ENCODE measurements at places on chromosomes 13 and 19. TPM values are rescaled to one million over a fixed set of nuclear protein-coding genes. Genes with fewer than 3 reads are reported as not detected.
A peak's percentile ranks its signal among the peaks of the same experiment; 100 is the strongest.

DNA sequence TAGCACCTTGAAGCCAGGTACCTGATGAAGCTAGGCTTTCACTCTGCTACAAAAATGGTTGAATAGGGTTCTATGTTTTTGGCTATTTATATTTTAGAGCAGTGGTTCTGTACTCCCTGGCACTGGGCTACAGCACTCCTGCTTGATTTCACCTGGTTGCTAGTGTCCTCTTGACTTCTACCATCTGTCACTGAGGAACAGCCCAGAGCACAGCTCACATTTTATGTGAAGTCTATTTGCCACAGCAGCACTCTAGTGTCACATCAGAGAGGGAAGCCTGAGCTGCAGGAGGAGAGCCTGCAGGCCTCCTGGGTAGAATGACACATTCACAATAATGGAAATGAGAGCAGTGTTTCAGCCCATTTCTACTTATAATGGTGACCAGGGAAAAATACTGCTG is 184.2 kb downstream of the ZNF486 start:
- no peak for DNase-seq

DNA sequence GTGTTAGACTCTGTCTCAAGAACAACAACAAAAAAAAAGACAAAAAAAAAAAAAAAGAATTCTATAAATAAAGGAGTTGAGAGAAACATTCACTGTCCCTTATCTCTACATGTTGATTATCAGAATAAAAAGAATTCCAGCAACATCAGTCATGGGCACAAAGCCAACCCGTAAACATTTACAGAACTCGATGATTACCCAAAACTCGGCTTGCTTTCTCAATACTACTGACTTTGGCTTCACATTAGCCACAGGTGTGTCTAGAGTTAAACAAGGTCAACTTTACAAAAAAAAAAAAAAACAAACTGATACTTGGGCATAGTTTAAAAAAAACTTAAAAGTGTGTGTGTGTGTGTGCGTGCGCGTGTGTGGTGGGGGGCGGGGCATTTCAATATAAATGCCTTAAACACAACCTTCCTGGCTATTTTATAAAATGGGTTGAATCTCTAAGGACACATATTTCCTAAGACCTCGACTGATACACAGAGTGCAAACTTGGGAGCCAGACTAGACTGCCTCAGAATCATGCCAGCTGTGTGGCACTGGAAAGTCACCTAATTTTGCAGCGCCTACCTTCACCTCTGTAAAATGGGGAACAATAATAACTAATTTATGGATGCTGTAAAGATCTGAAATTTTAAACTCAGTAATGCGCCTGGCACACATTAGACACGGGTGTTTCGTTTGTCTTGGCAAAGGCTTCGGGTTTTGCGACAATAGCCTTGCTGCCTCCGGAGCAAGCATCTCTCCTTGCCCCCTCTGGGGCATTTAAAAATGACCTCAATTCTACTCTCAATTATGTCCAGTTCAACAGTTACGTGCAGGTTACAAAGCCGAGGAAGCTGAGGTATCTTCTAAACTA is 922 bp downstream of the EBPL start:
- peak; percentile 69 for DNase-seq

Gene LHB
- not detected for total RNA-seq

Gene LIM2
- total RNA-seq, result not detected

DNA sequence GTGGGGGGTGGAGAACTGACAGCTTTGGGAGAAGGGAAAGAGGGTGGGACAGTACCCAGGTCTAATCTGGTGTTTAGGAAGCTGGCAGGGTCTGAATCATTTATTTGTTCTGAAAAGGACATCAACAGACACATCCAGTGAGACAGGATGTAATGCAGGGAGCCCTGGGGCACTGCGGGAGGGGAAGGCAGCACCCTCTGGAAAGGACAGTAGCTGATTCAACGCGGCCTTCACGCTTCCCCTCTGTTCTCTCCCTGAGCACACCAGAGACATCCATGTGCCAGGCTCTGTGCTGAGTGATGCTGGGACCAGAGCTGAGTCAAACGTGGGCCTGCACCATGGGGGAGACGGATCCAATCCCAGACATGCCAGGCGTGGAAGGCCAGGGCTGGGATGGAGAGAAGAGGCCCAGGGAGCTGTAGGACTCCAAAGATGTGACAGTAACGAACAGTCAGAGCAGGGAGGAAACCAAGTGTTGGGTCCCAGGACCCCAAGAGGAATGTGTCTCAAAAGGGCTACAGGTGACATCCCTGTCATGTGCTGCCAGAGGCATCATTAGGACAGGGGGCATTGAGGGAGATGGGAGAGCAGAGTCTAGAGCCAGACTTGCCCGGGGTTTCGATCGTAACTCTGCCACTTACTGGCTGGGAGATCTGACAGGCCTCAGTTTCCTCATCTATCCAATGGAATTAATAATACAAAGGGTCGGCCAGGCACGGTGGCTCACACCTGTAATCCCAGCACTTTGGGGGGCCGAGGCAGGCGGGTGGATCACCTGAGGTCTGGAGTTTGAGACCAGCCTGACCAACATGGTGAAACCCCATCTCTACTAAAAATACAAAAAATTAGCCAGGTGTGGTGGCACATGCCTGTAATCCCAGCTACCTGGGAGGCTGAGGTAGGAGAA is 1.7 kb downstream of the ETFB start:
- peak; percentile 59 for DNase-seq

DNA sequence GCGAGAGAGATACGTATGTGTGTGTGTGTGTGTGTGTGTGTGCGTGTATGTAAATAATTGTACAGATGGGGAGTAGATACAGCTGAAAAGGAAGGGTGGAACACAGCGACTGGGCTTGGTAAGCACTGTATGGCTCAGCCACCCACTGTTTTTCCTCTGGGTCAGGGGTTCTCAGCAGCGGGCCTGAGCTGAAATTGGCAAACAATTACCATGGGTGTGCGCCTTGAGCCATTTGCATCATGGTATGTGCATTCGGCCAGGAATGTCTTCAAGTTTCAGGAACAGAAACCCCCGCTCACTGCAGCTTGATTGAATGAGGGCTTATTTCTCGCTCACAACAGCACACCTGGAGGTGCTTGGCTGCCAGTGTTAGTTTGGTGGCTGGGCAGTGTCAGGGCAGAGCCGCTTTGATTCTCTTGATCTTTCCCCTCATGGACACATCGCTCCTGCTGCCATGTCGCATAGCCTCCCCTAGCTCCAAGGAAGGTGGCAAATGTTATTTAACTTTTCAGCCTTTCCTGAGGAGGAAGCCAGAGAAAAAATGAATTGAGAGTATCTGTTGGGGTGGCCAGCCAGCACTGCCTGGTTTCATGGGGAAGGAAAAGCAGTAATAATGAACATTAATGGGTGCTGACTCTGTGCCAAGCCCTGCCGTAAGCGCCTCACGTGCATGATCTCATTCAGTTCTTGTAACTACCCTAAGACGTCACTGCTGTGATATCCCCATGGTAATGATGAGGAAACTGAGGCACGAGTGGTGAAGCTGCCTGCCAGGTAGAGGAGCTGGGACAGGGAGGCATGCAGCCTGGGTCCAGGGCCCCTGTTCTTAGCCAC is 126.9 kb downstream of the SIPA1L3 start:
- no peak for DNase-seq

Gene TYROBP
- total RNA-seq, result not detected

Gene CYP2A7
- total RNA-seq, result not detected

- peak; percentile 93 for DNase-seq
Measured at GRCh38 chr19:45400192-45400591, 4.7 kb downstream of the PPP1R13L start.

DNA sequence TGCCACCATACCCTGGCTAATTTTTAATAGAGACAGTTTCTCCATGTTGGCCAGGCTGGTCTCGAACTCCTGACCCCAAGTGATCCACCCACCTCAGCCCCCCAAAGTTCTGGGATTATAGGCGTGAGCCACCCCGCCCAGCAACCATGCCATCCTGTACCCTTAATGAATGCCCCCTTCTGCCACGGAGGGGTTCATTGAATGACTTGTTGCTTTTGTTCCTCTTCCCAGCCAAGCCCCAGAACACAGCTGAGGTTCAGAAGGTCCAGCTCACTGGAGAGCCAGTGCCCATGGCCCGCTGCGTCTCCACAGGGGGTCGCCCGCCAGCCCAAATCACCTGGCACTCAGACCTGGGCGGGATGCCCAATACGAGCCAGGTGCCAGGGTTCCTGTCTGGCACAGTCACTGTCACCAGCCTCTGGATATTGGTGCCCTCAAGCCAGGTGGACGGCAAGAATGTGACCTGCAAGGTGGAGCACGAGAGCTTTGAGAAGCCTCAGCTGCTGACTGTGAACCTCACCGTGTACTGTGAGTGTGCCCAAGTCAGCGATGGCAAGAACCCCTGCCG is 6.0 kb downstream of the PVR start:
- DNase-seq, result no peak

DNA sequence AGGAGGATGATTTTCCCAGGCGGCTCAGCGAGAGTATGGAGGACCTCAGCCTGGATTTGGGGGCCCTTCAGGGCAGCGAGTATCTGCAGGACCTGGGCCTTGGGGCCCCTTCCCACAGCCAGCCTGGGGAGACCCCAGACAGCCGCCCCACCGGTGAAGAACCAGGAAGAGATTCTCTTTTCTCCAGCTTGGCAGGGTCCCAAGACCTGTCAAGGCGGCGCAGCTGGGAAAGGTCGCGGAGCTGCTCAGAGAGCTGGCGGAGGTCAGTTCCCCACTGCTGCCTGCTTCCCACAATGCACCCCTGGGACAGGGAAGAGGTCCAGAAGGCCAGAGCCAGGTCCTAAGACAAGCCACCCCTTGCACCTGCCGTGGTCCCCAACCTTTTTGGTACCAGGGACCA is 24.1 kb downstream of the ARHGEF18 start:
- no peak for DNase-seq

Gene SELENOV
- not detected for total RNA-seq

GRCh38 chr13:75458696-75459422 is 23.1 kb downstream of the TBC1D4 start:
- DNase-seq, result no peak

Gene KCNJ14
- 1.1 TPM for total RNA-seq

Gene PRR20E
- total RNA-seq, result not detected

GRCh38 chr13:110541526-110541920 is 20.0 kb downstream of the RAB20 start:
- DNase-seq, result peak; percentile 51

DNA sequence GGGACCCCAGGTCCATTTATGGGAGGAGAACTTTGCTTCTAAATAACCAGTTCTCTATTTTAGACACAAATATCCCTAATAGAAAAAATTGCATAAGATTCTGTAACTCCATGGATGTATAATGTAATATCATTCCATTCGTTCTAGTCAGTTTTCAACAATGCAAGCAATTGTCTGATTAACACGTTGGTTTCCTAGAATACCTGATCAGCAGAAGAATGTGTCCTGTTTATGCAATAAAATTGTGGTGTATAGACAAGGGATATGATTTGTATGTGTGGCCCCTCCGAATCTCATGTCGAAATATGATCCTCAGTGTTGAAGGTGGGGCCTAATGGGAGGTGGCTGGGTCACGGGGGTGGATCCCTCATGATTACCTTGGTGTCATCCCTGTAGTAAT is 62.1 kb downstream of the RUBCNL start:
- peak; percentile 46 for DNase-seq

DNA sequence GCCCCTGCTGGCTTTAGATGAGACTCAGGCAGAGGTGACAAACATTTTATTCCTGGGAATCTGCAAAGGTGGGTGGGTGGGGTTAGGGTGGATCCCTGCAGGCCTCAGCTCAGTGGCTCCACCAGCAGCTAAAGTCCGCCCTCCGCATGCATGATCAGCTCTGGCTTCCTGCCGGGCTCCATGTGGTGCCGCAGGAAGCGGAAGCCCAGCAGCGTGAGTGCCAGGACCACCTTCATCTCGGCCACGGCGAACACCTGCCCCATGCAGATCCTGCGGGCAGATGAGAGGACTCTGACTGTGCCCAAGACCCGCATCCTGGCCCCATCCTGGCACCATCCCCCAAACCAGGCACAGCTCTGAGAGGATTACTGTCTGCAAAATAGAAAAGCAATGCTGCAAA is 26.3 kb downstream of the CYP4F2 start:
- DNase-seq, result no peak

- no peak for DNase-seq
Measured at GRCh38 chr19:14379294-14380065, 1.8 kb upstream of the ADGRE5 start.

DNA sequence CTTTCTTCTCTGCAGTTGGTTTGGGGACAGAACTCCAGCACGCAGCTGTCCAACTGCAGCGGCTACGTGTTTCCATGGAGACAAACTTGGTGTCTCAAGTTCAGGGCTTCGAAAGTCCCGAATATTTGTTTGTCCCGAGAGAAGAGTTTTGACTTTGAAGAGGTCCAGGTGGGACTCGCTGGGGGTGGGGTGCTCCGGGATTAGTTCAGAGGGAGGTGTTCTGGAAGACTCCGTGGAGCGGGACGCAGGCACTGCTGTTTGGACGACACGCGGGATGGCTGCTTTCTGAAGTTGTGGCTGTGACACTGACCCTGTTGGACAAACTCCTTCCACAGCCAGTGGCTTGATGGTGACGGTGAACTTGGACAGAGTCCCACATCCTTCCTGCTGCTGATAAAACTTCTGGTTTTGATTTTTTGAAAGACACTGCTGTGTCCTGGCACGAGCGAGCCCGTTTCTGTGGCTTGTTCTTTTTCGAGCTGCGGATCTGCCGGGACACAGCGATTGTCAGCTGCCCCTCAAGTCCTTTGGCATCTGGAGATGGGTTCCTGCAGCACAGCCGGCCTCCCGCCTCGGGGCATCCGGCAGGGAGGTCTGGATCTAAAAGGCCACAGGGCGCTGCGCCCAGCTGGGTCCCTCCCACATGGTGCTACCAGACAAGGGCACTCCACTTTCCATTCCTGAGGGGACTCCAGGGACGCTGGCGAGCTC is 15.9 kb upstream of the RANBP3 start:
- DNase-seq, result no peak

DNA sequence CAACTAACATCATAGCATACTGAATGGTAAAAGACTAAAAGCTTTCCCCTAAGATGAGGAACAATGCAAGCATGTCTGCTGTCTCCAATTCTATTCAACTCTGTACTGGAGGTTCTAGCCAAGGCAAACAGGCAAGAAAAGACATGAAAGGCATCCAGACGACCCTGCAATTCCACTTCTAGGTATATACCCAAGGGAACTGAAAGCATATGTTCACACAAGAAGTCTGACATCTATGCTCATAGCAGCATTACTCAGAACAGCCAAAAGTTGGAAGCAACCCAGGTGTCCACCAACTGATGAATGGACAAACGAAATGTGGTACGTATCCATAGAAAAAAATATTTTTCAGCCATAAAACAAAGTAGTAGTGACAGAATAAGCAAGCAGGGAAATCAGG is 39.1 kb downstream of the PEPD start:
- peak; percentile 58 for DNase-seq

DNA sequence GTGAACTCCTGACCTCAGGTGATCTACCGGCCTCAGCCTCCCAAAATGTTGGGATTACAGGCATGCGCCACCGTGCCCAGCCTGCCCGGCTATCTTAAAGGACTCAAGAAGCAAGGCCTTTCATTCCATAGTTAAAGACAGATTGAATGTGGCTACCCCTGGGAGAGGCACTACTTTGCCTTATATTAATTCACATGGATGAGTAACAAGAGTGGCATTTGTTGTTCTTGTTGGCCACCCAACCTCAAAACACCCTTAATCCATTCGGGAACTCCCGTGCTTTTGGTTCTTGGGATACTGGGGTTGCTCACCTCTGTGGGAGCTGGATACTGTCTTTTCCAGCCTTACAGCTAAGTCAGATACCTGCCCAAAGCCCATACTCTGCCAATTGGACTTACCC is 34.4 kb upstream of the ABCC4 start:
- DNase-seq, result no peak

Gene ERICH6B
- not detected for total RNA-seq

- no peak for DNase-seq
Measured at GRCh38 chr13:19158006-19158405, 23.6 kb downstream of the TUBA3C start.

- DNase-seq, result no peak
Measured at GRCh38 chr19:48600679-48601417, 5.7 kb upstream of the SPACA4 start.

- DNase-seq, result no peak
Measured at GRCh38 chr19:12112701-12113100, 27.4 kb downstream of the ZNF20 start.
